SW480 (cell line): ENCODE measurements at places on chromosomes 6 and 20.

- DNase-seq = no peak
These were observed 68.8 kb downstream of the GJA1 start for GRCh38 chr6:121504227-121504626.

DNA sequence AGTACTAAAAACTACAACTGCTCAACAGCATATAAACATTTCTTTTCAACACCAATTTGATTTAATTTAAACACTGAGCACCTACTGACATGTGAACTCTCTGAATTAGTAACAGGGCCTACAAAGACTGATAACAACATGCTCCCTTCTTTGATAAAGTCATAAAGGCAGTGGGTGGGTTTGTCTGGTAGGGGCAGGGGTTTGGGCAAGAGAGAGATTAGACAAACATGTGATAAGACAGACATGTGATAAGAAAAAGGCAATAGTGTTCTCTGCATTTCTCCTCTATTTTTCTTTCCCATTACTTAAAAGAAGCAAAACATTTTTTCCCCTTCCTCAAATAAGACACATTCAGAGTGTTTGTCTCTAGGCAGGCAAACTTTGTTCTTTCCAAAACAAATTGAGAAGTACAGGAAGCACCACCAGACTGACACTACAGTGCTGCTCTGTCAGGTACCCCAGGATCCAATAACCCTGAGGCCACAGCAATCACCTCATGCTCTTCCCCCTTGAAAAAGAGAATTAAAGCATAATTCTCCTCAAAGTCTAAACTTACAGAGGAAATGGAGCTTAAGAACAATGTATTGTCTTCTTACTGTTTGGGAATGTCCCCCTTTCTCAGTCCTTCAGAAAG lies 11.9 kb downstream of the C6orf52 start:
- no peak for DNase-seq

DNA sequence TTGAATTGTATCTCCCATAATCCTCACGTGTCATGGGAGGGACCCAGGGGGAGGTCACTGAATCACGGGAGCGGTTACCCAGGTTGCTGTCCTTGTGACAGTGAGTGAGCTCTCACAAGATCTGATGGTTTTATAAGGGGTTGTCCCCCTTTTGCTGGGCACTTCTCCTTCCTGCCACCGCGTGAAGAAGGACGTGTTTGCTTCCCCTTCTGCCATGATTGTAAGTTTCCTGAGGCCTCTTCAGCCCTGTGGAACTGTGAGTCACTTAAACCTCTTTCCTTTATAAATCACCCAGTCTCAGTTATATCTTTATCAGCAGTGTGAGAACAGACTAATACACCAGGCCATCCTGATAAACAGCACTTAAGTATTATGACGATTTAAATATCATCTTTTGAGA lies 9.0 kb upstream of the MRGBP start:
- no peak for DNase-seq

- no peak for DNase-seq
These were observed 161.8 kb downstream of the KCNQ5 start for GRCh38 chr6:72783666-72784065.

GRCh38 chr6:139449611-139450000 lies 75.2 kb upstream of the CITED2 start:
- DNase-seq = no peak
